ENCODE measurements at places on chromosomes 2 and 18.
A peak's percentile ranks its signal among the peaks of the same experiment; 100 is the strongest.

DNA sequence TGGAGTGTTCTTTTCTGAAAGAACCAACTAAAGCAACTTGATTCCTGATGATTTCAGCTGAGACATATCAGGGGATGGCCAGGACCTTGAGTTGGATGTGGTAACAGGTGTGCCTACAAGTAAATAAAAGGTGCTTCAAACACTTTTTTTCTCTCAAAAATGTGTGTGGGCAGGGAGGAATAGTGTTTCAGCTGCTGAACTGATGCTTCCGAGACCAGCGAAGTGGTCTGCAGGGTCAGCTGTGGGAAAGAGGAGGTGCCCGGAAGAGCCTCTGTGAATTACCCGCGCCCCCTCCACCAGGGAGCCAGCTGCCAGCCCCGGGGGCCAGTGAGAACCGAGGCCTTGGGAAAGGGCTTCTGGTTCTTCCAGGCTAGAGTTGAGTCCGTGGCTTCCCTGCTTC, 249.3 kb downstream of the GBX2 start:
- peak; percentile 3 for DNase-seq

DNA sequence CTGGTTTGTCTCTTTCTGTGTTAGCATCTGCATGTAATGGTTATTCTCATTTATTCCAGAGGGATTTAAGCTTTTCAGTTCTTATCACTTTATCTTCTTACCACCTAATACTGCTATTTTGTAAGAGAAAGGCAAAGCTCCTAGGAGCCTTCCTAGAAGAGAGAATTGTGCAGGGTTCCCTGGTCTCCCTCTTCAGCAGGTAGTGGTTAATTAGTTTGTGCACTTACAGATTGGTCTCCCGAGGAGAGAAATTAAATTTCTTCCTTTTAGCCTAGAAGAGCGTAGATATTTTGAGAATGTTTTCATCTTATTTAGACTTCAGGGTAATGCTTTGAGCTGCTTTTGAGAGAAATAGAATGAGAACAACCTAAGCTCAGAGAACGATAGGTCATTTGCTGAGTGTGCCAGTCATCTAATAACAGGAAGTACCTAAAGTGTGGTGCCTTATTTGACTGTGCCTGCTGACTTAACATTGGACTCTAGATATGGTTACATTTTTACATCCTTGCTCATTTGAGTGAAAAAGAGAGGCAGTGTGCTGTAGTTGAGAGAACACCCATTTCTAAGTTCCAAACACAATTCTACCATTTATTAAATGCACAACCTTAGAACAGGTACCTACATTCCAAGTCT, 651.4 kb downstream of the STK39 start:
- no peak for DNase-seq

DNA sequence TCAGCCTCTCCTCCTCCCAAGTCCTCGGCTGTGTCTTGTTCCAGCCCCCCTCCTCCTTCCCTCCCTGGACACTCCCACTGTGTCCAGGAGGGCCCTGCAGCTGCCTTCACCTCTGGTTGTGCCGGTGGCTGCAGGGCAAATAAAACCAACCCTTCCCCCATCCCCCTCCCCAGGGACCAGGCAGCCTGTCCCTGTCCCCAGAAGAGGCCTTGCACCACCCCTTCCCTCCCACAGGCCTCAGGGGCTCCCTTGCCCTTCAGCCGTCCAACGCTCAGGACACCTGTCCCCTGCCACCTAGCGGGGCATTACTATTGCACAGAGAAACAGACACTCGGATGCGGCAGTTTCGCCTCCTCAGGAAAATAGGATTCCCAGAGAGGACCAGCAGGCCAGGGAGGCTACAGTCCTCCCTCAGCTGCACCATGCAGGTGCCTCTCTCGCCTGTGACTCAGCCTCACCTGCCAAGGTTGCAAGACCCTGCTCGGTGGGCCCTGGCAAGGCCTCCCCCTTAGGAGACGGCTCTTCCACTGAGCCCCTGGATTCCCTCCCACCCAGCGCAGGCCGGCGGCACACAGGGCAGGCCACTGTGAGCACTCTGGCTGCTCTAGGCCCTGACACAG, 5.5 kb upstream of the GPC1 start:
- no peak for DNase-seq

DNA sequence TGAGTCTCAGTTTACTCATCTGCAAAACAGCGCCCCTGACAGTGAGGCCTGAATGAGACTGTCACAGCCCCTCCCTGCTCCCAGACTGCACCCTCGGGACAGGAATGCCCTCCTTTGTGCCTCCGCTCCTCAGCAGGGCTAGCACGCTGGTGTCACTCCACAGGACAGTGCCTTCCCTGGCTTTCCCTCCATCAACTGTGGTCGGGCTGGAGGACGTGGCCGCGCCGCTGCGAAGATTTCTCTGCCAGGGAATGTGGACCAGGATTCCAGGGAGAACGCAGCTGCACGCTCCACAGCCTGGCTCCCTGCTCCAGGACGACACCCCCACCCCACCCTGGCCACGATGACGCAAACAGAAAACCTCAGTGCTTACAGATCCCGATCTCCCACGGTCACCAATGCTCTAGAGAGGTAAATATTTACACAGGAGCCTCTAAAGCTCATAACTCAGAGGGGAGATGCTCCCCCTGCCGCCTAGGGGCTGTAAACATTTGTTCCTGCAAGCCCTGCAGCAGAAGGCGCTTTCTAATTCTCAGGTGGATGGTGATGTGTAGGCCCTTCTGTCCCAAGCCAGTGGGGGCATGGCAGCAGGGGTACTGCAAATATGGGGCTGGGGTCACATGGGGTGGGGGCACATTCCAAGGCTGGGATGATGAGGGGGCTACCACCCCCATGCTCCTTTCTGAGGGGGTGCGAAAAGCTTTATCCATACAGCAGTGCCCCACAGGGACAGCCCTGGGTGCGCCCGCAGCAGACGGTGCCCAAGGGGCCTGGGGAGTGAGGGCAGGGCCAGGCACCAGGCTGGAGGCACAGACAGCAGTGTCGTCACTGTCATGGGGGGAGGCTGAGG, 12.4 kb downstream of the HS6ST1 start:
- DNase-seq = peak; percentile 69

GRCh38 chr2:50885948-50886347, 146.0 kb downstream of the NRXN1 start:
- no peak for DNase-seq

- no peak for DNase-seq
These were observed 17.4 kb upstream of the RMDN2 start for GRCh38 chr2:37907501-37908225.

DNA sequence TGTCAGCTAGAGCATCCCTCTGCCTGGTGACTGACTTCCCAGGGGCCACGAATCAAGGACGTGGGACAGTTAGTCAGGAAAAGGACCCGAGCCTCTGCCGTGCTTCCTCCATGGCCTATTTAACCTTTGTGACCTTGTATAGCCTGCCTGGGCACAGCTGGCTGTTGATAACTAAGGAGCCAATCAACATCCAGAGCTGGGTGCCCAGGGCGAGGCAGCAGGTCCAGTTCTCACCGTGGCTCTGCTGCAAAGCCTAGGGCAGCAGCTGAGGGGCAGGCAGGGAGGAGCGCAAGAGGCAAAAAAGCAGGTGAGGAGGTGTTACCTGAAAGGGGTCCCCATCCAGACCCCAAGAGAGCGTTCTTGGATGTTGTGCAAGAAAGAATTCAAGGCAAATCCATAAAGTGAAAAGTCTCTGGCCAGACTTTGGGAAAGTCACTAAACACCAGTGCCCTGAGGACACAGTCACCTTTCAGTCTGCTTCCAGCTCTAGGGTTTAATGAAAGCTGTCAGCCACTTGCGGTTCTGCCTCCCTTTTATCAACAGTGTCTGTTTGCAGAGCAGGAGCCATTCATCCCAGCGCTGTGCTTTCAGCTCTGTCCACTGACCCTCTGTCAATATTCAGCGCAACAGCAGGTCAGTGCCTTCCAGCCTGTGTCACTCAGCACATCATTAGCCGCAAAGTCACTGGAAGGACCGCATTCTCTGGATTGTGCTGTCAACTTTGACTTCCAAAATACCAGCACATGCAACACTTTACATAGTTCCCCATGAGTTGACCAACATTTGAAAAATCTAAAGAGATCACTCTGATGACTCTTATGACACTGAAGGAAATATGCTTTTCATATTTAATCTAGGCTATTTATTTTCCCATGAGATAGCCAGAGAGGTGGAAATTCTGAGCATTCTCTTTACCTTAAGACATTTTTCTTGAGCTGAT, 38.6 kb upstream of the ASAP2 start:
- DNase-seq = peak; percentile 45

- no peak for DNase-seq
These were observed 50.3 kb downstream of the MTERF4 start for GRCh38 chr2:241051578-241052487.

GRCh38 chr2:25165992-25166875, 2.1 kb downstream of the POMC start:
- DNase-seq = no peak

- no peak for DNase-seq
These were observed 86.9 kb downstream of the LTBP1 start for GRCh38 chr2:33033606-33034081.

GRCh38 chr2:210046851-210047500, 44.5 kb downstream of the RPE start:
- no peak for DNase-seq

DNA sequence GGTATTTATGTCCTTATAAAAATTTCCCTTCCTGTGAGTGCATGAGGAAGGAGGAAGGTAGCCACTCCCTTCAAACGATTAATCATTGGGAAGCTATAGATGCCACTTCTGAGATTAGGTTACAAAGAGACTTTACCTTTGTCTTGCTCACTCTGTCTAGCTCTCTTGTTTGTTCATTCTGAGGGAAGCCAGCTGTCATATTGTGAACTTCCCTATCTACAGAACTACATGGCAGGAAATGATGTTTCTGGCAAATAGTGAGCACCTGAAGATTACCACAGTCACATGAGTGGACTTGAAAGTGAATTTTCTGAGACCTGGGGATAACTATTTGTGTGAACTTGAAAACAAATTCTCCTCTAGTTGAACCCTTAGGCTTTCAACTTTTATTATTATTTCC, 776.8 kb downstream of the CCDC85A start:
- no peak for DNase-seq

GRCh38 chr2:42881732-42882131, 89.3 kb upstream of the HAAO start:
- DNase-seq = no peak

DNA sequence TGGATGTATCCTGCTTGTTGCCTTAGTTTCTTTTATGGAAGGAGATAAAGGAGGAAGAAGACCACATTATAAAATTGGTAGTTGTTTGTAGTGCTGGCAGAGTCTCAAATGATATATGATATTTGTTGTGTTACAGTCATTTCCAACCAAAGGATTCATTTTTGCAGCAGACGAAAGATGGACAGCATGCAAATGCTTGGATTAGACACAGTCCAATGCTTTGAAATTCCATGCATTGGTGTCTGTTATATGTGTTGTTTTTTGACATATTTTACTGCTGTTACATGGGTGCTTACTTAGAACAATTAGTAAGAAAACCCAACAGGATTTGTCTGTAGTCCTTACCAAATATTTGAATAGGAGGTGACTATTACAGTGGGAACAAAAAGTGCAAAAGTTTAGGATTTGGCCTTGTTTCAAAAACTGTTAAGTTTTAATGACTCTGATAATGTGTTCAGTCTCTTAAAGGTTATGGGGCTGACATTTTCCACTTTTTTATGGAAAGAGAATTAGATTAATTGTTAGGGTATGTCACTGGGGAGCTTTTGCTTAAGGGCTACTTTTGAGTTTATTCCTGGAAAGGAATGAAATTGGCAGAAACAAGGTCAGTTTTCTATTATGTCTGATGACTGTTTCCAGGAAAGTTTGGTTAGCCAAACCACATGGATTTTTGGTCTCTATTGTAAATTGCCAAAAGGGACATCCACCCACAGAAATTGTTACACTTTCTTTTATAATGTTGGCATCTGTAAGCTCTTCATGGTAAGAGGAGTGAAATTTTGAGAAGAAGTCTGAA, 229.4 kb upstream of the MMADHC start:
- DNase-seq = no peak

DNA sequence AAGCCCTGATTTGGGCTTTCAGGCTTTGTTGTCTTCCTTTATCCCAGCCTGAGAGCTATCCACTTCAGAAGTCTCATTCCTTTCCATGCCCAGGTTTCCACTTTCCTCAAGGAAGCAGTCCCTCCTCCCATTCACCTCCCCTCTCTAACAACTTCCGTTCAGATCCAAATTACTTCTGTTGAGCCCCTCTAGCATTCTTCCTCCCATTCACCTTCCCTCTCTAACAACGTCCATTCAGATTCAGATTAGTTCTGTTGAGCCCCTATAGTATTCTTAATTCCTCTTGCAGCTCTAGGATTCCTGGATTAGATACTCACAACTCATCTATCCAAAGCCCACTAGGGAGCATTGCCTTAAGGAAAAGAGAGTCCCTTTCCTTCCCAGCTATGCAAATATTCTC, 216.8 kb downstream of the RAD51AP2 start:
- no peak for DNase-seq

DNA sequence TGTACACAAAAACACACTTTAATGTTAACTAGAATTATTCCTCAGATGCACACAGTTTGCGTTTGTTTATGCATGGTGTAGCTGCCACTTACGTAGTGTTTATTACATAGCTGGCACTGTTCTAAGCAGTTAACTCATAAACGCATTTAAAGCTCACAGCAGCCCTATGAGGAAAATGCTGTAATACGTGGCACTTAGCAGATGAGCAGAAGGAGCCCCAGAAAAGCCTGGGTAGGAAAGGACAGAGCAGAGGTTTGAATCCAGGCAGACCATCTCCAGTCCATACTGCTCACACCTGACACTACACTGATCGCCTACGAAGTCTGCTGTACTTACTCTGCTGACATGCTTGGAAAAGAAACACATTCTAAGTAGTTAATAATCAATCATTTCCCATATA, 66.6 kb downstream of the BCL2 start:
- no peak for DNase-seq

DNA sequence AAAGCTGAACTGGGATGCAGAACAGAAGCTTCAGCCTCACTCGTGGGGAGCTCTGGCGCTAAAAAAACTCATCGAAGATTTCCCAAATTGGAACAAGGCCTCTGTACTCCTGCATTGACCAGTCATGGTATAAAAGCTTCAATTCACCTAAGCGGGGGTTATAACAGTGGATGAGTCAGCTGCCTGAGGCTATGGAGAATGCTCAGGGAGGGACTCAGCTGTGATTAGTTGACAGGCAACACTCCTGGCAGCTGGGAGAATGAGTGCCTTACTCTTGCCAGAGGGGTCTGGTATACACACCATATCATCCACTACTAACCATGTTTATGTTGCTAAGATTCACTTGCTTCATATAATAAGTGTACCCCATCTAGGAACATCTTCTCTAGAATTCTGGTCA, 350.6 kb upstream of the VRK2 start:
- no peak for DNase-seq

DNA sequence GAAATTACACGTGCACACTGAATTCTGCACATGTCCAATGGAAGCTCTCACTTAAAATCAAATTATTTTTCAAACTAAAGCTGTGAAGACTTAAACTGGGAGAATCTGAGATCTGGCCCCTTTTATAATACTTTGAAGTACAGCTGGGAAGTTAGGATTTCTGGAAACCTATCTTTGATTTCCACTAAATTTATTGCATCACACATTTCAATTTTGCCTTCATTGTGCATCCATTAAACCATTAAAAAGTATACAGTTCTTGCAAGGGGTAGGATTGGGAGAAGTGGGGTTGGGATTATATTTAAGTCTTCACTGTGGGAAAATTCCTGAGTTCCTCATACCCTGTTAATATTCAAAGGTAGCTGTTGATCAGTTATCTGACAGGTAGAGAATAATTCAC, 1229.6 kb upstream of the ZEB2 start:
- DNase-seq = no peak

All from liver (tissue), 10 donors.